ENCODE measurements at places on chromosomes 5 and 9.

DNA sequence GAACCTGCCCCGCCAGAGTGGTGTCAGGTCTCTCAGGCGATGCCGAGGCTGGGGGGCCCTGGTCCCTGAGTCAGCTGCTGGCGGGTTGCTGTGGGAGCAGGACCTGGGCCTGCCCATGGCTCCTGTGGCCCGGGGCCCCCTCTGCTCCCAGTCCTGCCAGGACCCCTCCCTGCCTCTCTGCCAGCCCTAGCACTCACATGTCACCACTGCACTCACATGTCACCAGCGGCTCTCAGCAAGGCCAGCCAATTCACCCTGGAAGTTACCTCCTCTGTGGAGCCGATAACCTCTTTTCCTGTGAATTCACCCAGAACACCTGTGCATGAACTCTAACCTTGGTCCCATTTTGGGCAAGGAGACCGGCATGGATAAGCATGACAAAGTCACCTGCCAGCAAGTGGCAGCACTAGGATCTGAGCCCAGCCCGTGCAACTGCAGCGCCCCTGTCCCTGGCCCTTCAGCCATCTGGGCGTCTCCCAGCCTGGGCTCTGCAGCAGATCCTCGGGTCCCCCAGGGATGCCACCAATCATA is 170.2 kb downstream of the GAPVD1 start:
- no peak for DNase-seq

DNA sequence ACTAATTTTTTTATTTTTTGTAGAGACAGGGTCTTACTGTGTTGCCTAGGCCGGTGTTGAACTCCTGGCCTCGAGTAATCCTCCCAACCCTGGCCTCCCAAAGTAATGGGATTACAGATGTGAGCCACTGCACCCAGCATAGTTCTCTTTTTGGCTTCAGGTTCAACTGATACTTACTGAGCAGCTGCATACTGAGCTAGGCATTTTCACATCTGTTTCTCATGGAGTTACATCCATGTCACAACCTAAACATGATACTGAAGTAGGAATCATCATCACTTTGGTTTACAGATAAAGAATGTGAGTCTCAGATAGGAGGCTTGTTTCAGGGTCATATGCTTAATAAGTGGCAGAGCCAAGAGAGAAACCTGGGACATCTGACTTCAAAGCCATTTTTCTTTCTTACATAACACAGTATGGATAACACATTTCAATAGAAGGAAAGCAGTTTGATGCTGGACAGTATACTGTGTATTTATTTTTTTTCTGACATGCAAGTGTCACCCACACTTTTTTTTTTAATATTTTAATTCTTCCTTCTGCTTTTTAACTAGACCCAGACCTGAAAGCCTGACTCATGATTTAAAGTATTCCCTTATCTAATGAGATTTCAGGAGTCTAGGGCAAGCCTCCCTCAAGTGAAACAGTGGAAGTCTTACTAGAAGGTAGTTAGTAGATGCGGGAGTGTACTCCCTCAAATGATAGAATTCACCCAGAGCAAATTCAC is 90.8 kb downstream of the HACD4 start:
- DNase-seq, result no peak

DNA sequence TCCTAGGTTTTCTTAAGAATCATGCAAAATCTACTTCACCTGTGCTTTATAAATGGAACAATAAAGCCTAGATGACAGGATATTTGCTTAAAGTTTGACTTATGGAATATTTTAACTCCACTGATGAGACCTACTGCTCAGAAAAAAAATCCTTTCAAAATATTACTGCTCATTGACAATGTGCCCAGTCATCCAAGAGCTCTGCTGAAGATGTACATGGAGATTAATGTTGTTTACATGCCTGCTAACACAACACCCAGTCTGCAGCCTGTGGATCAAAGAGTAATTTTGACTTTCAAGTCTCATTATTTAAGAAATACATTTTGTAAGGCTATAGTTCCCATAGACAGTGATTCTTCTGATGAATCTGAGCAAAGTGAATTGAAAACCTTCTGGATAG is 889.6 kb downstream of the CDH18 start:
- DNase-seq, result no peak

- DNase-seq, result no peak
These were observed 43.1 kb downstream of the TNFAIP8 start for GRCh38 chr5:119398727-119399466.

GRCh38 chr5:151208481-151208914 is 15.4 kb downstream of the CCDC69 start:
- no peak for DNase-seq

GRCh38 chr9:98085058-98085457 is 28.5 kb downstream of the NANS start:
- no peak for DNase-seq

- no peak for DNase-seq
These were observed 37.2 kb downstream of the MRPS27 start for GRCh38 chr5:72282878-72283277.
